Umbilical cord (tissue), 2 donors: ENCODE measurements at places on chromosomes 5 and 9.

- peak; percentile 29 for DNase-seq
These were observed 6.3 kb upstream of the UNC5A start for GRCh38 chr5:176803943-176804498.

GRCh38 chr9:24385077-24385476 lies 160.6 kb downstream of the IZUMO3 start:
- no peak for DNase-seq

DNA sequence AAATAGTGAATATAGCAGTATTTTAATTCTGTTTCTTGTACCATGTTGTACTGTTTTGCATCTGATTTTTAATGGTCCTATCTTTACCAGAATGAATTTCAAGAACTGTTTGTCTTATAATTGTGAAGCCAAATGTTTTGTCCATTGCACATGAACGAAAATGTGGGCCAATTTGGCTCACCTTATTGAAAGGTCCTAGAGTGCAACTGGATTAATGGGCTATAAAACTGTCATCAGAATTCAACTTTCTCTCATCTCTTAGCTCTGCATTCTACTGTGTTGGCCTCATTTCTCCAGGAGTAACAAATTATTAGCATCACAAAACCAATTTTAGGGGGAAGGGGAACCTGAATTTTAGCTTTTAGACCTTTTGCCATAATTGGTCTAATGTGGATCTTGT lies 179.4 kb upstream of the NUDT12 start:
- DNase-seq: no peak

DNA sequence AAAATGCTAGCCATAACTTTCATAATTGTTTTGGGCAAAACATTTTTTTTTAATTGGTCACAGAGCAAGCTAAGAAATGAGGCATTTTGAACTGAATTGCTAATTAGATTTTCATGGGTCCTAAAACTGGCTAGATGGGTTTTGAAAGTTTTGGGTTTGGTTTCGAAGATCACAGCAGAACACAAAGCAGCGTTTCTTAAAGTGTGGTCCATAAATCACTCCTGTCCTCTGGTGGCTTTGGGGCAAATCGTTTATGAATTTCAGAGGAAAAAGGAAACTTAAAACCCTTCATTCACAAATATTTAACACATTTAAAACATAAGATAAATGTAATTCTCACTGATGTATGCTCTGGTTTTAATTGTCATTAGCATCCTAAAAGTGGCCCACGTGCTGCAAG lies 503.7 kb downstream of the SPATA31D1 start:
- no peak for DNase-seq

GRCh38 chr5:42064821-42065220 lies 139.7 kb downstream of the FBXO4 start:
- DNase-seq: no peak
